SJSA1 (cell line): ENCODE measurements at places on chromosomes 6 and 20. TPM values are rescaled to one million over a fixed set of nuclear protein-coding genes. Genes with fewer than 3 reads are reported as not detected.
A peak's percentile ranks its signal among the peaks of the same experiment; 100 is the strongest.

DNA sequence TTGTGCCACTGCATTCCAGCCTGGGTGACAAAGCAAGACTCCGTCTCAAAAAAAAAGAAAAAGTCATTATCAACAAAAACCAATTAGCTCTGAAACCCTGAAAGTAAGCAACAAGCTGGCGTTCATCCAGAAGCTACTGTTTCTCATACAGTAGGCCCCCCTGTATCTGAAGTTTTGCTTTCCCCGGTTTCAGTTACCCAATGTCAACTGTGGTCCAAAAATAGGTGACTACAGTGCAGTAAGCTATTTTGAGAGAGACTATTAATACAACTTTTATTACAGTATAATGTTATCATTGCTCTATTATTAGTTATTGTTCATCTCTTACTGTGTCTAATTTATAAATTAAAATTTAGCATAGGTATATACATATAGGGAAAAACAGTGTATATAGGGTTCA is 135.1 kb downstream of the KIF16B start:
- no peak for DNase-seq
- no peaks in the 10 kb centered on the region for H3K36me3 ChIP-seq
- H3K27ac ChIP-seq: no peak overlapping the region
- H3K4me3 ChIP-seq: no peak overlapping the region

- DNase-seq: peak; percentile 47
- H3K4me3 ChIP-seq: no peak overlapping the region
- no peaks in the 10 kb centered on the region for H3K36me3 ChIP-seq
- peak overlapping the region; percentile 58 for H3K27ac ChIP-seq
Observed at GRCh38 chr6:138546733-138547185, 47.5 kb upstream of the NHSL1 start.

- no peak overlapping the region for H3K27ac ChIP-seq
- peaks cover 4% of the 10 kb centered on the region; the same call in 1 of the 2 replicates for H3K27me3 ChIP-seq
- no peaks in the 10 kb centered on the region for H3K4me1 ChIP-seq
- DNase-seq: no peak
- H3K36me3 ChIP-seq: no peaks in the 10 kb centered on the region
Observed at GRCh38 chr6:133314947-133315346, 73.8 kb downstream of the EYA4 start.

- H3K4me1 ChIP-seq: no peaks in the 10 kb centered on the region
- H3K27ac ChIP-seq: no peak overlapping the region
- no peak overlapping the region for H3K4me3 ChIP-seq
- no peaks in the 10 kb centered on the region for H3K36me3 ChIP-seq
- DNase-seq: no peak
Observed at GRCh38 chr20:47816487-47817451, 31.5 kb upstream of the SULF2 start.

GRCh38 chr6:124432620-124433019 is 529.6 kb upstream of the RNF217 start:
- no peak overlapping the region for H3K27ac ChIP-seq
- DNase-seq: no peak
- no peaks in the 10 kb centered on the region for H3K27me3 ChIP-seq

Gene FOXA2
- 12.8 and 14.0 TPM in 2 replicates for total RNA-seq

Gene OR2J3
- total RNA-seq: not detected in 2 replicates

Gene SPEF1
- total RNA-seq: not detected in 2 replicates

GRCh38 chr20:48846516-48847492 is 19.0 kb upstream of the PREX1 start:
- H3K4me1 ChIP-seq: peaks cover 42% of the 10 kb centered on the region
- no peaks in the 10 kb centered on the region for H3K36me3 ChIP-seq
- DNase-seq: peak; percentile 56
- no peak overlapping the region for H3K4me3 ChIP-seq

- no peak overlapping the region for H3K27ac ChIP-seq
- no peaks in the 10 kb centered on the region for H3K4me1 ChIP-seq
- no peak for DNase-seq
- H3K36me3 ChIP-seq: no peaks in the 10 kb centered on the region
Observed at GRCh38 chr6:94401311-94401710, 982.0 kb upstream of the EPHA7 start.

DNA sequence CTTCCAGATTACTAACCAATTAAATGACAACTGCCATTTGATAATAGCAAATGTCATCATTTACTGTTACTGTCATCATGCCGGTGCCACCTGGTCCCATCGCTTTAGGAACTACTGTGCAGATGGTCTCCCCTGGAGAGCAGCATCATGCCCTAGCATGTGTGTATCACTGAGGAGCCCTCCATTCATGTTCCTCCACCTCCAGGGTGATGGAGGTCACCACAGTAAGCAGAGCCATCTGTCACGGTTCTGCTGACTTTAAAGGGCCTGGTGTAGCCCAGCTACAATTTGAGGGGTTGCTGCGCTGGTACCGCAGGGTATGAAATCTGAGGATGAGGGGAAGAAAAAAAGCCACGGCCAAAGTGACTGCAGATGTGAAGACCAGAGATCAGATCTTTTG is 118.8 kb upstream of the KCNK16 start:
- H3K4me1 ChIP-seq: no peaks in the 10 kb centered on the region
- DNase-seq: no peak
- no peak overlapping the region for H3K27ac ChIP-seq
- no peaks in the 10 kb centered on the region for H3K27me3 ChIP-seq
- H3K36me3 ChIP-seq: no peaks in the 10 kb centered on the region

DNA sequence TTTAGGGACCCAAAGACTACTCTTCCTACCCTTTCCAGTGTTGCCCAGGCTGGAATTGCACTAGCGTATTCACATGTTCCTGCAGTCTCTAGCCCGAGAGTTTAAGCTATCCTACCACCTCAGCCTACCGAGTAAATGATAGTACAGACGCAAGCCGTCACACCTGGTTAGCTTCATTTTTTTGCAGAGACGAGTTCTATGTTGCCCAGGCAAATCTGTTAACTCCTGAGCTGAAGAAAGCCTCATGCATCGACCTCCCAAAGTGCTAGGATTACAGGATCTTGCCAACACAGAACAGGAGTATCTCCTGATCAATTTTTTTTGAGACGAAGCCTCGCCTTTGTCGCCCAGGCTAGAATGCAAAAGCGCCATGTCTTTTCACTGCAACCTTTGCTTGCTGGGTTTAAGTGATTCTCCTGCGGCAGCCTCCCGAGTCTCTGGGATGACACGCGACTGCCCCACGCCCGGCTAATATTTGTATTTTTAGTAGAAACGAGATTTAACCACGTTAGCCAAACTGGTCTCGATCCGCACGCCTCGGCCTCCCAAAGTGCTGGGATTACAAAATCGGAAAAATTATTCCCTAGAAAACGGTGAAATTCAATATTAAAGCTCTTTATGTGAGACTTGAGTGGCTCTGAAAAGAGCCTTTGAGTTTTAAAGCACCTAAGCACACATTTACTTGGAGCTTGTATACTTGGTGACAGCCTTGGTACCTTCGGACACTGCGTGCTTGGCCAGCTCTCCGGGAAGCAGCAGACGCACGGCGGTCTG is 128.5 kb downstream of the HFE start:
- no peaks in the 10 kb centered on the region for H3K27me3 ChIP-seq
- no peaks in the 10 kb centered on the region for H3K36me3 ChIP-seq
- no peak for DNase-seq
- H3K4me3 ChIP-seq: peak overlapping the region; percentile 41

DNA sequence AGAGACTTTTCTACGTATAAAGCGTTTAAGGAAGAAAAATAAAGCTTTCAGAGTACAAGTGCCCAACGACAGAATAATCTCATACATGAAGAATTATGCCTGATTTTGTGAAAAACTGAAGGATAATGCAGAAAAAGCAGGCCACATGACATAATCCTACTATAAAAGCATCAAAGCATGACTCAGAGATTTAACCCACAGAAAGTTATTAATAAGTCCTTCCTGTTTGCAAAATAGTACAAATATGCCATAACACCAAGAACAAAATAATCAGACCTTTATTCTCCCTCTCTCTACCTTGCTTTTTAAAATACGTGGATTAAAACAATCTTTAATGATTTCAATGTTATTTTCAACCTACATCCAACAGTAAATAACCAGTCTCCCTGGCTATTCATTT is 118.6 kb upstream of the BCLAF1 start:
- DNase-seq: no peak
- no peaks in the 10 kb centered on the region for H3K36me3 ChIP-seq
- H3K27ac ChIP-seq: no peak overlapping the region
- H3K27me3 ChIP-seq: no peaks in the 10 kb centered on the region
- H3K4me3 ChIP-seq: no peak overlapping the region

- no peaks in the 10 kb centered on the region for H3K4me1 ChIP-seq
- H3K27me3 ChIP-seq: peaks cover 19% of the 10 kb centered on the region
- H3K27ac ChIP-seq: no peak overlapping the region
- H3K4me3 ChIP-seq: no peak overlapping the region
Observed at GRCh38 chr6:38720295-38720694, 5.2 kb downstream of the DNAH8 start.

DNA sequence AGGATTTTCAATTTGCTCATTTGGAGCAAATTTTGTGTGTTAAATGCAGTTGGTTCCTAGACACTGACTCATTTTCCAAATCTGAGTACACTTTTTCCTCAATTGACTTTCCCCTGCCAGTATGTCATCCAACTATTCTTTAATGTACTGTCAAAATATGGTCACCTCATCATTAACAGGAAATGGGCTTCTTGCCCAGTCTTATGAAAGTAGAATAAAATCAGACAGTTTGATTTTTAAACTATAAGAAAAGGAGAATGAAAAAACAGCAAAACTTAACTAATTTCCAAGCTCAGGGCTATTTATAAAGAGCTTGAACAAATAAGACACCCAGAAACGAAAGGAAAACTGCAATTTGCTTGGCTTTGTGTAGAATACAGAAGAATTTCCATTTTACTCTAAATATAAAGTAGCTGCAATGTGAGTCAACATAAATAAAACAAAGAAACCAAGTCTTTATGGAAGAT is 43.7 kb upstream of the RAB23 start:
- no peaks in the 10 kb centered on the region for H3K27me3 ChIP-seq
- H3K27ac ChIP-seq: peak overlapping the region; percentile 56
- no peak overlapping the region for H3K4me3 ChIP-seq

DNA sequence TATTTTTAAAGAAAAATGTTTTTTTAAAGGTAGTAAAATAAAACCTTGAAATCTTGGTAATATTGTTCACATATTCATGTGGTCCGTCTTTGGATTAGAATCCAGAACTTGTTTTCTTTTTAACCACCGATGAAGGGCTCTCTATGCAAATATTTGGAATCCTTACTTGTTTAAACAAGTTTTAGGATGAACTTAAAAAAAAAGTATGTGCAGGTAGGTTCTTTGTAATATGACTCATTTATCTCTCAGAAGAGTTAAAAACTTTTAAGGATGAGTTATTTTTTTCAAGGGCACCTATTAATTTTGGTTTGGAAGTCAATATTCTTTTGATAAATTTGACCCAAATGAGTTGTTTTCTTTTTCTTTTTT is 8.9 kb downstream of the DSP start:
- H3K4me3 ChIP-seq: no peak overlapping the region
- no peak for DNase-seq
- H3K36me3 ChIP-seq: no peaks in the 10 kb centered on the region

GRCh38 chr6:36298027-36298426 is 28.2 kb downstream of the PNPLA1 start:
- H3K4me3 ChIP-seq: no peak overlapping the region
- H3K27me3 ChIP-seq: 0 out of 2 replicates have a peak, but pooled peaks cover 7% of the 10 kb centered on the region
- H3K36me3 ChIP-seq: no peaks in the 10 kb centered on the region
- DNase-seq: no peak
